ENCODE measurements at places on chromosomes 11 and 22.

GRCh38 chr11:31763296-31763695 lies 47.8 kb downstream of the PAX6 start:
- no peak for DNase-seq

DNA sequence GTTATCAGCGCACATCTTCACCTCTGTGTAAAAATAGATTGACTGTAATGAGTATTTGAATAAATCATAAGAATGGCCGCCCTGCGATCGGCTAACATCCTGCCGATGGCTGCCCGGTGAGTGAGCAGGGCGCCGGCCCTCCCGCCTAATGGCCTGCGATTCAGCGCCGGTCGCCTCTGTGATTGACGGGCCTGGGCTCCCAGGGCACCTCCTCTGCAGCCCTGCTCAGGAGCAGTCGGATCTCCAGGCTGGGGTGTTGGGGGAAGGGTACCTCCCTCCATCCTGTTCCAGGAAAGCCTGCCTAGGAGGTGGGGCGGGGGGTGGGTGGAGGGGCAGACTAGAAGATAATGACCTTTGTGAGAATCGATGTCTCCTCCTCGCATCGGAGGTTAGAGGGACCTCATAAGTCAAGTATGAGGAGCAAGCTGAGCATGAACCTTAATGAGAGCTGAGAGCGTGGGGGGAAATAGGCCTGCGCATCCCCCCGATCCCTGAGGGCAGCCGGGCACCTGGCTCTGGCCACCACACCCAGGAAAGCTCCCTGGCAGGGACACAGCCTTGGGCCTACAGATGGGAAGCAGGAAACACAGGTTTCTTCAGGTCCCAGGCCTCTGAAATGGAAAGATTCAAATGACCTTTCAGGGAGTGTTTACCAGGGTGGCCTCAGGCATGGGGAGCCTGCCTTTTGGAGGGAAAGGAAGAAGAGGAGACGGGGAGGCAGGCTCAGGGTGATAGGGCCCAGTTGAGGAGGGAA lies 71.7 kb downstream of the PKNOX2 start:
- no peak for DNase-seq

GRCh38 chr11:112195951-112196351 lies 20.6 kb downstream of the BCO2 start:
- no peak for DNase-seq

GRCh38 chr11:72378704-72379383 lies 55.5 kb downstream of the CLPB start:
- DNase-seq: no peak

DNA sequence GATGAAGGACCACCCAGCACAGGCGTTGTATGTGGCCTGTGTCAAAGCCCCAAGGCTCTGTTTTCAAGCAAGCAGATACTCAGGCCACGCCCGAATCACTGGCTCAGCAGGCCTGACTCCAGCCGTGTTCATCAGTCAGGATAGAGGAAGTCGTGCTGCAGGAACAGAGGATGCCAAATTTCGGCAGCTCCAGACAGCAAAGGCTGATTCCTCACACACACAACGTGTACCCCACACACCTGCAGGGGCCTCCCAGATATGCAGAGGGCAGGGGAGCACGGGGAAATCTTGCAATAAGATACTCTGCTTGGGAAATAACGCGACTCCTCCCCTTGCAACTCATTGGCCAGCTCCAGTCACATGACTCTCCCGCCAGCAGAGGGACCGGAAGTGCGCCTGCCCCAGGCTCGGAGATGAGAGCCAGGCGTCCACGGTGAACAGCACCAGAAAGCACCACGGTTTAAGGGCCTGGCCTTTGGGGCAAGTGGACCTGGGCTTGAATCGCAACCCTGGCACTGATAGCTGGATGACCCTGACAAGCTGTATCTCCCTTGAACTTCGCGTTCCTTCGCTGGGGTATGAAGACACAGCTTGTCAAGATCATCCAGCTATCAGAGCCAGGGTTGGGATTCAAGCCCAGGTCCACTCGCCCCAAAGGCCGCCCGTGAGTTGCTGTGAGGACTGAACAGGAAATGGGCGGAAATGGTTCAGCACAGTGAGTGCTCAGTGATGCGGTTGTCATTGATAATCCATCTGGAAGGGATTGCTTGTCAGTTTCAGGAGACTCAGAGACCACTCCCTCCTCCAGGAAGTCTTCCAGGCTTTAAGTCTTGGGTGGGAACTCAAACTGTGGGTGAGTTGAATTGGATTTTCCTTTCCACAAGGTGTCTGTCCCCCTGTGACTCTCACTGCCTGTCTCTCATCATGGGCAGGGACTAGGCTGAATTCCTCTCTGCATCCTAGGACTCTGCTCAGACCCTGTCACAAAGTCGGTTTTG lies 88.5 kb downstream of the MYEOV start:
- DNase-seq: peak; percentile 45

GRCh38 chr22:18133452-18133851 lies 16.5 kb upstream of the USP18 start:
- no peak for DNase-seq

DNA sequence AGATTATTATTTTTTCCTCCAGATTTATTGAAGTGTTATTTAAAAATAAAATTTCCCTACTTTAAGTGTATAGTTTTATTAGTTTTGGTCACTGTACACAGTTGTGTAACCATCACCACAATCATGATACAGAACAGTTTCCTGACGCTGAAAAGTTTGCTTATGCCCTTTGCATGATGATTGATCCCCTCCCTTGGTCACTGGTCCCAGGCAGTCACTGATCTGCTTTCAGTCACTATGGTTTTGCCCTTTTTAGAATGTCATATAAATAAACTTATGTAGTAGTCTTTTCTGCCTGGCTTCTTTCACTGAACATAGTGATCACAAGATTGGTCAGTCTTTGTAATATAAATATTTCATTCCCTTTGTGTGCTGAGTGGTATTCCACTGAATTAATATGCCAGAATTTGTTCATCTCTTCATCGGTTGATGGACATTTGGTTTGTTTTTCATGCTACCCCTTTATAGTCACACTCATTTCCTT lies 140.6 kb downstream of the SWAP70 start:
- DNase-seq: no peak

GRCh38 chr11:288478-289397 lies at the start of gene PGGHG:
Gene PGGHG (plus strand): TSS chr11:289126. CDS start chr11:289817, 691 bp downstream.
- DNase-seq: peak; percentile 77

DNA sequence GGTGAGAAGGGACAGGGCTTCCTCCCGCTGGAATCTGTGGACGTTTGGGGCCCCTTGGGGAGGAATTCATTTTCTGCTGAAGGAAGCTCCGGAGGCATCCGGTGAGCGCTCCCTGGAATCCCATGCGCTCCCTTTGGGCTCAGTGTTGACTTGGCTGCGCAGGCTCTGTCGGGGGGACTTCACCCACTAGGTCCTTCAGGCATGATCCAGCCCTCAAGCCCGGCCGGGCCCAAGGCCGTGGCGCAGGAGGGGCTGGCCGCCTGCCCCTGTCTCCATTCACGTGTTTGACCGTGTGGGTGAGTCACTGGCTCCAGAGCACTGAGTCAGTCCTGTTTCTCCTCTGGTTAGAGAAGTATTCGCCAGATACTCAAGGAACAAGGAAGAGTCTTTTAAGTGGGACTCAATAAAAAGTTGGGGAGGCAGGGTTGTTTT lies 1.4 kb downstream of the CTTN start:
- no peak for DNase-seq

DNA sequence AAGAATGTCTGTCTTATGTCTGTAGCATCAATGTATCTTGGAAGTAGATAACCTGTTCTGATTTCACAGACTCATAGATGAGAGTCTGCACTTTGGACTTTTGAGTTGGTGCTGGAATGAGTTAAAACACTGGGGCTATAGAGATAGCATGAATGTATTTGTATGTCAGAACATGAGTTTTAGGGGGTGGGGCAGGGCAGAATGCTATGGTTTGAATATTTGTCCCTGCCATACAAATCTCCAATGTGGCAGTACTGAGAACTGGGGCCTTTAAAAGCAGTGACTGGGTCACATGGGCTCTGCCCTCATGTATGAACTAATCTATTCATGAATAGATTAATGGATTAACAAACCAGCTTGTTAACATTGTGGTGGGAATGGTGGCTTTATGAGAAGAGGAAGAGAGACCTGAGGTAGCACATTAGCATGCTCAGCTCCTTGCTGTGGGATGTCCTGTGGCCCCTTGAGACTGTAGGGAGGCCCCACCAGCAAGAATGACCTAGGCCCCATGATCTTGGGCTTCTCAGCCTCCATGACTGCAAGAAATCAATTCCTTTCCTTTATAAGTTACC lies 15.5 kb upstream of the OR52K1 start:
- DNase-seq: peak; percentile 1

DNA sequence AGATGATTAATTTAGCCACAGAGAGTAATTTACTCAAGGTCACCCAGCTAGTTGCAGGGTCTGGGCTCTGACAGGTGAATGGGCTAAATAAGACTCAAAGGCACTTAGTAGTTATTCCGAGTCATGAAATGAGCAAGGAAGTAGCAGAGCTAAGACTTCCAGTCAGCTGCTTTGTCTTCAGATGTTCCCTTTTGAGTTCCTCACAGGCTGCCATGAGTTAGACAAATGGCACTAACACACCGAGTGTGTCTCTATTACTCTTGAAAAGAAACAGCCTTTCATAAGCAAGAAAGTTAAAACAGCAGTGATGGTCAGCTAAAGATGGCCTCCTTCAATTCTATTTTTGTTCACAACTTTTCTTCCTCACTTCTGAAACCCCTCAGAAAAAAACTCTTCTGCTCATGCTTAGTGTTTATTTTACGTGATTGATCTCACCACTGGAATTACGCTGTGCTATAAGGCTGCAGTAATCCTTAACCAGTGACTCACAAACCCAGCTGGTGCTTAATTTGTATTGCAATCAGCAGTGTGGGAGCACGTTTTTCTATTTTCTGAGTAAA lies 389.1 kb downstream of the AASDHPPT start:
- DNase-seq: no peak

DNA sequence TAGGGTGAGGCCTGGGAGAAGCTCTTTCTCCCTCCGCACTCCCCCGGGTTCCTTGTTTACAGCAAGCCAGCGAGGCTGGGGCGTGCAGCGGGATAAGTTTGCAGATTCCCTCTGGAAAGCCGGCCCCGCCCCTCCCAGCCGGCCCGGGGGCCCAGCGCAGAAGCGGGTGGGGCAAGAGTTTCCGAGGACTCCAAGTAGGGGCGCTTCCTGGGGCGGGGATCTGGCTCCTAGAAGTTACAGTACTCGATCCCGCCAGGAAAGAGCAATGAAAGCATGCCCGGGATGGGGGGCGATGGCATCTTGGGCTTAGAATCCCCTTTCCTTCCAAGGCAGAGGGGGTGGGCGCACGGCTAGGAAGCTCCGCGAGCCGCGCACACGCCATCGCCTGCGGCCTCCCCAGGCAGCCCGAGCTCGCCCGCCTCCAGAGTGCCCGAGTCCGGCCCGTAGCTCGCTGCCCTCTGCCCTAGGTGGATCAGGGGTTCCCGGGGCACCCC lies 385 bp downstream of the TST start:
- no peak for DNase-seq

GRCh38 chr22:28005513-28005912 lies 86.5 kb upstream of the PITPNB start:
- no peak for DNase-seq

- no peak for DNase-seq
Measured at GRCh38 chr11:74462631-74463030, 4.7 kb downstream of the KCNE3 start.

DNA sequence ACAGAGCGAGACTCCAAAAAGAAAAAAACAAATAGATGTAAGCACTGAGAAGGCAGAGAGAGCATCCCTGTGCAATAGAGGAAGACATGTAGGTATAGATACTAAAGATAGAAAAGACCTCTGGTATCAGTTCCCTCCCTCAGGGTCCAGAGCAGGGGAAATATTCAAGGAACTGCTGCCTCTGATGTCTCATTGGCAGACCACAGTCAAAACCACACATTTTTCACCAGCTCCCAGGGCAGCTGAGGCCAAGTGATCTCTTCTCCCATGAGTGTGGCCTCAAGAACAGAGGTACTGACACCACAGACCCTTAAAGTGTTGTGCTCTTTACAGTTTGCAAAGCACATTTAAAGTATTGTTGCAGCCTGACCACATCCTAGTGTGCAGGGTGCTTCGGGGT lies 288.5 kb downstream of the NTM start:
- no peak for DNase-seq

DNA sequence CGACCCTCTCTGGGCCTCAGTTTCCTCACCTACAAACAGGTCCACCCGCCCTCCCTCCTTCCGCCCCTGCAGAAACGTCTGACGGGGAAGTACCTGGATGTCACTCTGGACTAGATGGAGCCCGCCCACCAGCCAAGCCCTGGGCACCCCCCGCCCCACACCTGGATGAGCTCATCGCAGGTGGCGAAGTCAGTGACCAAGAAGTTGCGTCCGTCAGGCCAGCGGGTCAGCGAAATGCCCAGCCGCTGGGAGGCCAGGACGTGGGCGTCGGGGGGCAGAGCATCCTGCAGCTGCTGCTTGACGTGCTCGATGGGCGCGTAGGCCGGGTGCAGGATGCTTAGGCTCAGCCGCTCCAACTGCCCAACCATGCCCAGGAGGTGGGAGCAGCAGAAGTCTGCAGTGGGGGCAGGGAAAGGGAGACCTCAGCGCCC lies 897 bp downstream of the PNPLA5 start:
- DNase-seq: no peak

GRCh38 chr11:33861941-33862589 lies 29.8 kb downstream of the LMO2 start:
- DNase-seq: no peak

DNA sequence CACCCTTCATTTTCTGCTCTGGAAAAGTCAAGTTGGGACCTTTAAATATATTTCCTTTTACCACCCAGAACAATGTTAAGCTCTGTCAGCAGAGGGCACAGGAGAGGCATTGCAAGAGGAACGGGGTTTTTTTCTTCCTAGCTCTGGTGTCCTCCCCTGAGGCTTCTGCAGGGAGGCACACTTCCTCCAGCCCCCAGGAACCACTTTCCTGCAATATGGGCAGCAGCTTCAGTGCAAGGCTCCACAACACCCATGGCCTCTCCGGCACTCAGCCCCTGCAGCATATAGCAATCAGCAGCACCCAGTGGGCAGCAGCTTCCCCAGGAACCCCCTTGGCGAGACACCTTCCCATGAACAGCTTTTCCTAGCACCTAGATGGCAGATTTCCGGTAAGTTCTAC lies 101.4 kb downstream of the SYT9 start:
- peak; percentile 5 for DNase-seq

DNA sequence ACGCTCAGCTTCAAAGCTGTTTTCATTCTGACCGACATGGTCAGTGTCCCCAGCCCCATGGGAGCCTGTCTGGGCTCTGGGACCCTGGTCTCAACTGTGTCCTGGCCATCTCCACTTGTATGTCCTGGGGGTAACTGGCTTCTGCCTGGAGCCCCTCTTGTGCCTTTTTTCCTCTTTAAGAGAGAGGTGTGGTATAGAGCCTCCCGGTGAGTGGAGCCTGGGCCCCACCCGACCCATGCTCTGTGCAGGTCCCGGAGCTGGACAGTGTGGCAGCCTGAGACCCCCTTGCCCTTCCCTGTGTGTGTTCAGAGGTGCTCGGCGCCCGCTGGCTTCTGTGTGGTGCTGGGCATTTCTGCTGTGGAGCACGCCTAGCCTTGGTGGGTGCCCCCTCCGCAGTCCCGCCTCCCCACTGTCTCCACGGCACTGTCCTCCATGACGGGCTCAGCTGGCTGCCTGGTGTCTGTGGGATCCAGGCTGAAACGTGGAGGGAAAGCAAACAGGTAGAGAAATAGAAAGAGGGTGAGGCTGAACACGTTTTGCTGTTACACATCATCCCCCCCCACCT lies 74.9 kb downstream of the PARVB start:
- no peak for DNase-seq

GRCh38 chr11:126476266-126476924 lies 120.9 kb downstream of the ST3GAL4 start:
- DNase-seq: no peak

- DNase-seq: no peak
Measured at GRCh38 chr11:78659326-78660270, 84.9 kb upstream of the NARS2 start.
